ENCODE measurements at places on chromosomes 4 and X.

GRCh38 chr4:120617171-120617570, 305.4 kb downstream of the PRDM5 start:
- no peak for DNase-seq

- DNase-seq = peak; percentile 56
Observed at GRCh38 chrX:15336023-15336413, 695 bp upstream of the PIGA start.

DNA sequence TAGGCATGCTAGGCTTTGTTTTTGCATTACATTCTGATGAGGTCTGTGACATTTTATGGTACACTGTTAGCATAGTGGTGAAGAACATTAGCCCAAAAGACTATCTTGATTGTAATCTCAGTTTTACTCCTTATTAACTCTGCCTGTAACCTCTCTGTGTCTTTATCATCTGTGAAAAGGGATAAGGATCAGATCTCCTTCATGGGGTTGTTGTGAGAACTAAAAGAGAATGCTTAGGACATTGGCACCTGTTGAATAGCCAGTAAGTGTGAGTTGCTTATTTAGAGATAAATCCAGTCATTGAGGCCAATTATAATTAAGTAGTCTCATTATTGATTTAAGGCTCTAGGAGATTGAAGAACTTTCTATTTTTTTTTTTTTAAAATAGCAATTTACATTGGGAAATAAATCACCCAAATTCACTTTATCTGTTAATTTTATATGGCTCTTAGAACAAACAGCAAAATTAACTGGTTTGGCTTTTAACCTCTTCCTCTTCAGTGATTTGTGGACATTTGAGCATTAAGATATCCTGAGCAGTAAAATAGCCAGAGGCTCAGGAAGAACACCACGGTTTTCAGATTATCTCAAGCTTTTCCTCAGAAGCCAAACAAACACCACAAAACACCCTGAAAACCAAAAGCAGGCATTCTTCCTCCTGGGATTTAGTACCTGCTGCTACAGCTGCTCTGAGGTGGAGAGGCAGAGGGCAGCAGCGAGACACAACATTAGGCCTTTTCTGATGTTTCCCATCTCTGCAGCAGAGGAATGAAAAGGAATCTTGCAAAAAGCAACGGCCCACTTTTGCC, 192.9 kb downstream of the ARHGAP10 start:
- peak; percentile 51 for DNase-seq

GRCh38 chr4:71692198-71692597, 91.7 kb downstream of the GC start:
- no peak for DNase-seq

DNA sequence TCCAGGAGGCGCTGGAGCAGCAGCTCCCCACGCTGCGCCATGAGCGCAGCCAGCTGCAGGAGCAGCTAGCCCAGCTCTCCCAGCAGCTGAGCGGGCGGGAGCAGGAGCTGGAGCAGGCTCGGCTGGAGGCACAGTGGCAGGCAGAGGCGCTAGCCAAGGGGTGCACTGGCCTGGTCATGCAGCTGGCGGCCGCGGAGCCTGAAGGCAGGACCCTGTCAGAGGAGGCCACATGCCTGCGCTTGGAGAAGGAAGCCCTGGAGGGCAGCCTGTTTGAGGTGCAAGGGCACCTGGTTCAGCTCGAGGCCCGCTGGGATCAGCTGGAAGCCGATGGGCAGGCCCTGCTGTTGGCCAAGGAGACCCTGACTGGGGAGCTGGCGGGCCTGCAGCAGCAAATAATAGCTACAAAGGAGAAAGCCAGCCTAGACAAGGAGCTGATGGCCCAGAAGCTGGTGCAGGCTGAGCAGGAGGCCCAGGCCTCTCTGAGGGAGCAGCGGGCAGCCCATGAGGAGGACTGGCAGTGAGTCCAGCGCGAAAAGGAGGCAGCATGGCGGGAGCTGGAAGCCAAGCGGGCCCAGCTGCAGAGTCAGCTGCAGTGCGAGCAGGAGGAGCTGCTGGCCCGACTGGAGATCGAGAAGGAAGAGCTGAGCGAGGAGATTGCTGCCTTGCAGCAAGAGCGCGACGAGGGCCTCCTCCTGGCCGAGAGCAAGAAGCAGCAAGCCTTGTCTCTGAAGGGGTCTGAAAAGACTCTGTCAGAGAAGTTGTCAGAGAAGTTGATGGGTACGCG, 13.6 kb downstream of the SMIM10L2A start:
- DNase-seq = no peak

- DNase-seq = no peak
Observed at GRCh38 chr4:22850630-22851029, 157.9 kb downstream of the GBA3 start.

GRCh38 chr4:19650903-19651864, 600.5 kb upstream of the SLIT2 start:
- DNase-seq = peak; percentile 37

DNA sequence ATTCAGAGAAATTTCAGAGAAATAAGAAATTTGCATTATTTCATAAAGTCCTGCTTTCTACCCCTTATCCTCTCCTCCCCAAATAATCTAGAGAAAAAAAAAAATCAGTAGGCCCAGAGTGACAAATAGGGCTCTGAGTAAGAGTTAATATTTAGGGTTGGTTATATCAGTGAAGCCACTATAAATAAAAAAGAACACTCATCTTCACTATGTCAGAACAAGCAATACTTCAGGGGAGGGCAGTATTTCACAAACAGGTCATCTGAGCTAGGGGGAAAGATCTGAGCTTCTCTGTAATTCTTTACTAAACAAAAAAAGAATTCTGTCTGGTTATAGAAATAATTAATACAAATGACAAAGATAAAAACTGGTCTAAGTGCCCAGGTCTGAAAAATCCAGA, 39.4 kb downstream of the PDE5A start:
- peak; percentile 14 for DNase-seq

DNA sequence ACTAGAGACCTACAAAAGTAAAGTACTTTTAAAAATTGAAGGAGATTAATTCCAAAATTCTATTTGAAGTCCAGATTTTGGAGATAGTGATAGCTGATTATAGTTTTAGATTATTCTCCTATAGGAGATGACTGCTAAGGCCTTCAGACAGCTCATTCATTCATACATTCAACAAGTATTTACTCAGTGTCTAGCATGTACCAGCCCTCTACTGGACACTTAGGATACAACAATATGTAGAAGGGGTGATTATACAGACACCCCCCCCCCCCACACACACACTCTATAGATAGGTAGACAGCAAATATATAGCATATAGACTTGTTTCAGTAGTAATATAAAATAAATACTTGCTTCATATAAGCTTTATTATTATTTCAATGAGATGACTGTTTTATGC, 60.4 kb upstream of the TAF9B start:
- peak; percentile 12 for DNase-seq

GRCh38 chr4:18442957-18443356, 421.4 kb upstream of the LCORL start:
- no peak for DNase-seq

- no peak for DNase-seq
Observed at GRCh38 chr4:7425124-7425523, 9.6 kb downstream of the PSAPL1 start.

DNA sequence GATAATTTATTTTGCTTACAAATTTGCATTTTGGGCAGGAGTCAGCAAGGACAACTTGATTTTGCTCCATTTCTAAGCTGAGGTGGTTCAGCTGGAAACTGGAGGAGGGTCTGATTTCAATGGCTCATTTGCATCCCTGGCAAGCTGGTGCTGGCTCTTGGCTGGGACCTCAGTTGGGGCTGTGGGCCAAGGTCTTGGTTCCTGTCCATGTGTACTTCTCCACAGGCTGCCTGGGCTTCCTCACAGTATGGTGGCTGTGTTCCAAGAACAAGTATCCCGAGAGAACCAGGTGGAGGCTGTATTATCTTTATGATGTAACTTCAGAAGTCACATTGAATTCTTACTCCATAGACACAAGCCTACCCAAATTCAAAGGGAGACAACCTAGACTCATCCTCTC, 77.0 kb upstream of the STX18 start:
- no peak for DNase-seq

- DNase-seq = no peak
Observed at GRCh38 chr4:152949930-152950329, 13.8 kb downstream of the FHDC1 start.

DNA sequence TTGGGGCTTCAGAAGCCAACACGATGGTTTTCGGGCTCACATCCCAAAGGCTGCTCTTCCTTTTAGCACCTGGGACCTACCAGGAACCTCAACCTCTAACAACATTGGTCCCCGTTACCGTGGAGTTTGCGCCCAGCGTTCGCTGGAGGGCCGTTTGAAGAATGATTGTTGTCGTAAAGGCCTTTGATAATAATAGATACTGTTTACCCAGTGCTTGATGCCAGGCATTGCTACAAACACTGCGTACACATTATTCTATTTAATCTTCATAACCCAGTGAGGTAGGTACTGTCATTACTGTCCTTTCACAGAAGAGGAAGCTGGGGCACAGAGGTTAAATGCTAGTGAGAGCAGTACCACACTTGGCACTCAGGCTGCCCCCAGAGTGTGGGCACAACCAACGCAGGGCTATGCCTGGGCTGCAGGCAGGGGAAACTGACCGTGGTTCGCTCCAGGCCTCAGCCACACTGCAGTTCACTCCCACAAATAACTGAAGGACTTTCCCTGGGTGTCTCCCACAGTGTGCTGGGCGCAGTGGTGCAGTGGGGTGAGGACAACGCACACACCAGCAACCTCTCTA, 1.0 kb upstream of the ACSL1 start:
- no peak for DNase-seq

All from EH (cell line).